Cerebellum (tissue), 4 donors: ENCODE measurements at places on chromosomes 5 and 9. TPM values are rescaled to one million over a fixed set of nuclear protein-coding genes. Genes with fewer than 3 reads are reported as not detected.

- peak; percentile 35 for DNase-seq
These were observed 64.3 kb downstream of the CDH18 start for GRCh38 chr5:19923742-19924141.

DNA sequence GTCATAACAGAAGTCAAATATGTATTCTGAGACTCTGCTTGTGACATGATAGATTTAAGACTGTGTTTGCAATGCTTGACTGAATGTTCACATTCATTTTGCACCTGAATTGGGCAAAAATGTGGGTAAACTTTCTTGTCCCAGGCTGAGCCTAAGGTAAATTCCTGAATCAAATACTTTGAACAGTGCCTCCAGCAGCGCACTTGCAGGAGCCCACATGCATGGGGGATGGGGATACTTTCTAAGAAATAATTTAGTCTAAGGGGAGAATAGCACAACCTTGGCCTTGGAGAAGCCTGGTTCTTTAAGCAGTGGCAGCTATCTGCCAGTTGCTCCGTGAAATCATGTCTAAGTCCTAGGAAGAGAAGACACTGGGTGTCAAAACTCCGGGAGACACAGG lies 163.5 kb upstream of the EGFLAM start:
- DNase-seq = no peak

DNA sequence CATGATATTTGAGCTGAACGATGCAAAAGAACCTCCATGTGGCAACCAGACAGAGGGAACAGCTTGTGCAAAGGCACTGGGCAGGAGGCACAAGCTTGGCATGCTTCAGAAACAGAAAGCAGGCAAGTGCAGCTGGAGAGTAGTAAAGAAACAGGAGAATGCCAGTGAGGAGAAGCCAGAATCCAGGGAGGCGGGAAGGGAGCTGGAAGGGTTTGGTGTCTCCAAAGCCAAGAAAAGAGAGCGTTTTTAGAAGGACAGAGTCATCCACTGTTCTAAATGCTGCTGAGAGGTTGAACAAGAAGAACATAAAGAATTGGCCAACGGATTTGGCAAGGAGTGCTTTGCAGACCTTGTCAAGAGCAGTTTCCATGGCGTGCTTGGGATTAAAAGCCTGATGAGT lies 124.7 kb downstream of the TLE1 start:
- DNase-seq = no peak

DNA sequence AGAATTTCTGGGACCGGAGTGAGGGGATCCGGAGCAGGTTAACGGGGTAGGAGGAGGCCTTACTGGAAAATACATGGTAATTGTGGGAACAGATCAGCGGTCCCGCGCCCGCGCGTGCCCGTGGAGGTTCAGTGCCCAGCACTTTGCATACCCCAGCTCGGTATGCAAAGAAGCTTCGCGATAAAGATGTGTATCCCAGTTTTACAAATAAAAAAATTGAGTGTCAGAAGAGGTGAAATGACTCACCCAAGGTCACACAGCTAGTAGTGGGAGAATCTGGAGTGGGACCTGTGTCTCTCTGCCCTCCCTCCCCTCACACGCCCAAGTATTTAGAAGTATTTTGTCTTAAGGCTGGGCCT lies 967 bp downstream of the NEURL1B start:
- no peak for DNase-seq

DNA sequence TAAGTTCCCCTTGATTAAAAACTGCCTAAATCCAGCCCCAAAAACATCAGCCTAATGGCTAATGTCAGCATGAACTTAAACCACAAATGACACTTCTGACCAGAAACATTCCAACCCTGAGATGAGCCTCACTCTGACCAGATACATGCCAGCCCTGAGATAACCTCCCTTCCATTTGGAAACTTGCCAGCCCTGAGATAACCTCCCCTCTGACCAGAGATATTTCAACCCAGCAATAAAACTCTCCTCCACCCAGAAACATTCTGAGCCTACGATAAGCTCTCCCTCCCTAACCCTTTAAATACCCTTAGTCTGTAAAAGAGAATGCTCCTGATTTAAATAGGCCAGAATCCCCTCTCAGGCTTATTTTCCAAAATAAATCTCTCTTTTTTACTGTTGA lies 1035.7 kb upstream of the NUDT12 start:
- DNase-seq = no peak

GRCh38 chr5:131218392-131218791 lies 45.5 kb upstream of the CDC42SE2 start:
- DNase-seq = no peak

DNA sequence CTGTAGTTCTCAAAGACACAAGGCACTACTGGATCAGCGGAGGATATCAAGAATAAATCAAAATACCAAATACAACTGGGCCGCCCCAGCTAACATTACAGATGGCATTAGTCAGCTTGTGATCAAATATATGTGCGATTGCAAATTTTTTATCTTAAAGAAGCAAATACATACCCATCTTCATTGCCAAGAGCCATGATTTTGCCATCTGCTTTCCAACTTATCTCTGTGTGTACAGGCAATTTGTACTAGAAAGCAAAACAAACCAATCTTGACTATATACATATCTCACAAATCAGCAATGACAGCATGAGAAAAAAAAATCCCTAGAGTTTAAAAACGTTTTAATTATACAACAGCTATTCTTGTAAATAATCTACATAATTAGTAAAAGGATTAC lies 20.3 kb downstream of the GEMIN5 start:
- DNase-seq = no peak

DNA sequence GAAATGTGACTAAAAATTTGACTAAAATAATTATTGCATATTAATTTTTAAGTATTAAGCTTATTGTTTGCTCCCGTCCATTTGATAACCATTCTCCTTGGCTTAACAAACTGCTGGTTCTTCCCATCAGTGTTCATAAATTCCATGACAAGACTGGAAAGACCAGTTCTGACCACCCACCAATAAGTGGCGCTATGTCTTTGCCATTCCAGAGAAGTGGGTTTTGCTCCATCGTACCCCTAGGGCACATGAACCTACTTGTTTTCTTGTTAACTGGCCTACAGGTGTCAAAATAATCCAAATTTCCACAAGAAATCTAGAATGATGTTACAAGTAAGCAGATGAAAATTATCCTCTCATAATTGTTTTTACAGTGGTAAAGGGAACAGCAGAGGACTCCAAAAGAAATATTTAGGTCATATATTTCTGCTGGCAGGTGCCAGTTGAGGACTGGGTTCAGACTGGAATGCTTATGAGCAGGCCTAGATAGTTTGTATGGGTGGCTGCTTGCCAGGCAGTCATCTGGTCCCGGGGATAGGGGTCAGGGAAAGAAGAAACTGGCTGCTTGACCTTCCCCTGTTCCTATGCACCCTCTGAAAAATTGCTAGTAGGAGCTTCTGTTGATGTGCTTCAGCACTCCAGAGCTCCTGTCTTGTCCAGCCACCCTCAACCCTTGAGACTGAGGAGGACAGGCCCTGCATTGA lies 283.1 kb upstream of the ADAMTSL1 start:
- DNase-seq = no peak

The AGXT2 gene
- total RNA-seq = not detected

The OLFM1 gene
- total RNA-seq = 68.8 TPM
